ENCODE measurements at places on chromosomes 3 and 15. TPM values are rescaled to one million over a fixed set of nuclear protein-coding genes. Genes with fewer than 3 reads are reported as not detected.

GRCh38 chr15:93154666-93155065 is 65.7 kb upstream of the RGMA start:
- H3K4me1 ChIP-seq, result no peaks in the 10 kb centered on the region
- no peaks in the 10 kb centered on the region for H3K27me3 ChIP-seq
- no peak overlapping the region for H3K27ac ChIP-seq
- DNase-seq, result no peak

- no peaks in the 10 kb centered on the region for H3K27me3 ChIP-seq
- H3K4me3 ChIP-seq, result no peak overlapping the region
- no peak overlapping the region for H3K27ac ChIP-seq
- H3K4me1 ChIP-seq, result no peaks in the 10 kb centered on the region
- no peak for DNase-seq
Observed at GRCh38 chr3:171054921-171055320, 28.4 kb upstream of the SLC2A2 start.

Gene STRA6
- total RNA-seq, result not detected

Gene IL20RB
- not detected for total RNA-seq

DNA sequence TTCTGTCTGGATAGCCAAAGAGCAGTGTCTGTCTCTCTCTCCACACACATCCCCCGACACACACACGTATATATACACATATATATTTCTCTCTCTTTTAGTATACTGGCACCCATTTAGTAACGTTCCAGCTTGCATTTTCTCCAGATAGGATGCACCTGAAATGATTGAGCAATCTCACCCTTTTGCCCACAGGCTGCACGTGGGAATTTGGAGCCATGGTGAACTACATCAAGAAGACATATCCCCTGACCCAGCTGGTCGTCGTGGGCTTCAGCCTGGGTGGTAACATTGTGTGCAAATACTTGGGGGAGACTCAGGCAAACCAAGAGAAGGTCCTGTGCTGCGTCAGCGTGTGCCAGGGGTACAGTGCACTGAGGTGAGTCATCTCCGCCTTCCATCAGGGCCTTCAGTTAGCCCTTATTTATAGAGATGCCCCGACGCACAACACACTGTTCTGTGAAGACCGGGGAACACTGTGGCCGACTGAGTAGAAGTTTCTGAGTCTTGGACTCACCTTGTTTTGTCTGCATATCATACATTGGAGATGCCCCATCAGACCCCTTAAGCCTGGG is 45.7 kb downstream of the RLBP1 start:
- DNase-seq, result no peak
- H3K4me1 ChIP-seq, result no peaks in the 10 kb centered on the region
- H3K27me3 ChIP-seq, result no peaks in the 10 kb centered on the region
- H3K27ac ChIP-seq, result no peak overlapping the region
- H3K4me3 ChIP-seq, result no peak overlapping the region

All from uterus (tissue), 4 donors.